Activated CD4-positive, alpha-beta memory T cell treated with anti-CD3 and anti-CD28 coated beads for 36 hours (primary cell): ENCODE measurements at places on chromosomes 6 and 20. TPM values are rescaled to one million over a fixed set of nuclear protein-coding genes. Genes with fewer than 3 reads are reported as not detected.
A peak's percentile ranks its signal among the peaks of the same experiment; 100 is the strongest.

- peak; percentile 65 for DNase-seq
Measured at GRCh38 chr6:2952557-2953095, 18.7 kb downstream of the SERPINB6 start.

GRCh38 chr6:161487217-161487531 is 213.3 kb upstream of the AGPAT4 start:
- DNase-seq = no peak

FUCA2 gene
- total RNA-seq = 16.8 TPM

GRCh38 chr6:32154514-32155161 is 697 bp downstream of the PPT2 start:
- peak; percentile 78 for DNase-seq

RBPJL gene
- total RNA-seq = not detected

CALHM4 gene
- total RNA-seq = not detected

- no peak for DNase-seq
Measured at GRCh38 chr20:19973961-19974629, 43.1 kb upstream of the NAA20 start.

DNA sequence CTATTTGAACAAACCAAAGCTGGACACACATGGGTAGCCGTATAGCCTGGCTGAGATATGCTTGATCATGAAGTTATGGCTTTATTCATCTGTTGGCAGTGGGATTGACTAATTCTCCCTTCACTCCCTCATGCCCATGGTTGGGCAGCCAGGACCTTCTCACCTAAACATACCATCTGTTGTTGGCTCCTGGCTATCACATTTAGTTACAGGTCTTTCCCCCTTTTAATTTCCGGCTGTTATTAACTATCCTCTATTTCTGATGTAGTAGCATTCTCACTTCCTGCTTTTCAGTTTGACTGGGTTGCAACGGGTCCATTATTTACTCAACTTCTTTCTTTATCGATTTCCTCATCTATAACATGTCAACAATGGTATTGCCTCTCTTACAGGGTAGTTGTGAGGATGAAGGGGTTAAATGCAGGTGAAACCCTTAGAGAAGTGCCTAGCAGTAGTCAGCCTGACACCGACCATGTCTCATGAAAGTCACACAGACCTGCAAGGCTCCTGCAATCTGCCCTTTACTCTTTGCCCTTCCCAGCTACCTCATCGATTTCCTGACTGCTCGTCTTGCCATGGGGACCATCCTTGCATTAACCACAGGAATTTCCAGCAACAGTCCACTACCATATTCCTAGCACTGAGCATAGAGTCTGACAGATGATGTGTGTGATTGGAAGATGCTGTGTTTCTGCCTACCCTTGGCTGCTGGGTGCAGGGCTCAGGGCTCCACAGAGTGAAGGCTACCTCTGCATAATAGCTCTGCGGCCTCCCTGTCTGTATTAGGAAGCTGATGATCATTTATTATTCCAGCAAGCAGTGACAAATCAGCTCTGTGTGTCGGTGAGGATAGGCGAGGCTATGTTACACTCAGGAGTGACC is 42.2 kb downstream of the PPP1R14C start:
- no peak for DNase-seq

DNA sequence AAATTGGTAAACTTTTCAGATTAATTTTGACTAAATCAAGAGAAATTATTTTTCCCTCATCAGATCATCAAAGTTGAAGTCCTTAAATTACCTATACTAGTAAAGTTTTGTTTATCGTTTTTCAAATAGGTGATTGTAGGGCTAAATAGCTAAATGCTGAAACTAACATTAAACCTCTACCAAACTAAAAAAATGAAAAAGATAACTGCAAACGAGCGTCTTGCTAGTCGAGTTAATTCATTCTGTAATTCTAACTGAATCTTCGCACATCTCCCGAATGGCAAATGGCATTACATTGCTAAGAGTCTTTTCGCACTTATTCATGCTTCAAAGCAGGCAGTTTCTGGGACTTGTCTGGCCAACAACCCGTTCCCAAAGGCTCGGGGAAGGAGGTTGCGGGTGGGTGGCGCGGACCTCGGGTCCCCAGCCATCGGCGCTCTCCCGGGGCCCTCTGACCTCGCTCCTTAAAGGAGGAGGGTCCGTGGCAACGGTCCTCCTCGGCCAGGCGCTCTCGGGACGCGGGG is 43.8 kb downstream of the POPDC3 start:
- no peak for DNase-seq

DNA sequence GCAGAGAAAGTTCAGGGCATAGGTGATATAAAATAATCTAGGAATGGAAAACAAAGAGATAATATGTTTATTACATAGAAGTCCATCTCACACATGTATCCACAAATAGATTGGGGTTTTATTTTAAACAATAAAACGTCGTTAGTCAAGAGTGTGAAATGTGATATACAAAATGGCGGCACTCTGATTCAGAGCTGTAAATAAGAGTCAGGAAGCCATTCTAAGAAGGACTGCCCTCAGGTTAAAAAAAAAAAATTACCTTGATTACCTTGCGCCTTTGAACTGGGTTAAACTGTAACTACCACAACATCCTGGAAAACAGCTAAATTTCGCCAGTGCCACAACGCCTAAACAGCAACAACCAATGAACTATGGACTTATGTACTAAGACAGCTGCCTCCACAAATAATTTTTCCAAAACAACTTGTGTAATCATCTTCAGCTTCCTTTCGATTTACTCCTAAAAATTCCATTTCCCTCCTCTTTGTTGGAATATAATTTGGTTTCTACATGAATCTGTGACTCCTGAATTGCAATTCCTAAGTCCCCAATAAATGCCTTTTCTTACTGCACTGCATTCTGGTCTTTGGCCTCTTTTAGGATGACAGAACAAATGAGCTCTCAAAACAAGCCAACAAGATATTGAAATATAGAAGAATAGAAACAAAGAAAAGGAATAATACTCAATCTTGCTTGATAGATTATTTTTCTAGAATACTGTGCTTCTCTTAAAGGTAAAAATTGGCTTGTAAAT is 1019.5 kb upstream of the MAP3K7 start:
- DNase-seq = no peak

DNA sequence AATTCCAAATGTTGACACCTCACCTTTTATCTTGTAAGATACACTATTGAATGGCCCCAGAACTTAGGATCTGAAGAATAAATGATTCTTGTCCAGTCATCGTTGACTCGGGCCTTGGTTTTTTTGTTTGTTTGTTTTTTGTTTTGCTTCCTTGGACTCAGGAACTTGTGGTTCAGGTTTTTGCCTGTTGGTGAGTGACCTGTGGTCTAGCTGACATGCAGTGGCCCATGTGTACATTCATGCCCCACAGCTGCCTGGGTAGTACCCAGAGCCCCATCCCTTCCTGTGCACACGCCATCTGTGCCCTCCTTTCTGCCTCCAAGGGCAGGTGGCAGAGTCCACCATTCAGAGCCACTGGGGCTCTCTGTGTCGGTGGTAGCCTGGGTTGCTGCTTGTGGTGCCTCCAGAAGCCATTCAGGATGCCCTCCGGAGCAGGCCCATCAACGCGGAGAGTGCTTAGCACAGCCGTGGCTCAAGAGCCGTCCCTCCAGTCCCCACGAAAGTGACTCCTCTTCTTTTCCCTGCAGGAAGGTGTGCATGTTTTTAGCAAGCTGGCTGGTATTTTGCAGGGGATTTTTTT is 85.9 kb downstream of the SYNJ2 start:
- DNase-seq = no peak

CAP2 gene
- not detected for total RNA-seq

- DNase-seq = peak; percentile 86
Measured at GRCh38 chr6:144064402-144065212, 30.8 kb downstream of the SF3B5 start.
